ENCODE measurements at places on chromosomes 7 and 10.

GRCh38 chr10:124357561-124357885 is 61.2 kb downstream of the OAT start:
- DNase-seq: no peak

GRCh38 chr10:48594803-48595538 is 9.9 kb downstream of the ARHGAP22 start:
- no peak for DNase-seq

- no peak for DNase-seq
Measured at GRCh38 chr7:25852211-25852938, 299.6 kb upstream of the NFE2L3 start.

DNA sequence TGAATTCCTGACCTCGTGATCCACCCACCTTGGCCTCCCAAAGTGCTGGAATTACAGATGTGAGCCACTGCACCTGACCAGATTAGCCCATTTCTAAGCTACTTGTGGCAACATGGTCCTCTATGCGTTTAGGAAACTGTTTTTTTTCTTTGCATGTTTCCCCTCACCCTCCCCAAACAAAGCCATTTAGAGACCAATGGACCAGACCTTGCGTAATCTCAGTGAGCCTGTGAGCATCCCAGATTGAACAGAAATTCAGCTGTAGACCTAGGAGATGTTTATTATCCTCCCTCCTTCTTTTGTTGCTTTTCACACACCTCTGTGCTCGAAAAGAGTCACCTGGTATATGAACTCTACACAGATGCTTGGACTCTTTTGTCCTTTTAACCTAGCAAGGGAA is 28.5 kb upstream of the CAMK1D start:
- no peak for DNase-seq

- no peak for DNase-seq
Measured at GRCh38 chr7:137734221-137734620, 112.6 kb downstream of the DGKI start.
